Keratinocyte (primary cell): ENCODE measurements at places on chromosomes 16 and 17. TPM values are rescaled to one million over a fixed set of nuclear protein-coding genes. Genes with fewer than 3 reads are reported as not detected.

LYZL6 gene
- polyA plus RNA-seq = not detected in 3 replicates

SCO1 gene
- 20.8 to 28.3 TPM (median 22.8 TPM) in 3 replicates for polyA plus RNA-seq

ARSG gene
- polyA plus RNA-seq = 0.41 to 0.51 TPM (median 0.45 TPM) in 3 replicates

CMTM4 gene
- 18.0 to 25.1 TPM (median 23.1 TPM) in 3 replicates for polyA plus RNA-seq

SENP3 gene
- polyA plus RNA-seq = 98.9 to 110 TPM (median 99.1 TPM) in 3 replicates

JMJD8 gene
- polyA plus RNA-seq = 17.8 to 29.7 TPM (median 20.1 TPM) in 3 replicates

TNK1 gene
- 10.6 to 15.8 TPM (median 12.1 TPM) in 3 replicates for polyA plus RNA-seq

TBC1D3 gene
- polyA plus RNA-seq = 0.05 TPM in 1 of 3 replicates, not detected in the others

ENPP7 gene
- not detected in 3 replicates for polyA plus RNA-seq

MYH11 gene
- not detected in 3 replicates for polyA plus RNA-seq

PLCD3 gene
- polyA plus RNA-seq = 53.3 to 86.4 TPM (median 75.7 TPM) in 3 replicates

HSD17B1 gene
- 3.6 to 14.7 TPM (median 5.3 TPM) in 3 replicates for polyA plus RNA-seq

PDPK1 gene
- polyA plus RNA-seq = 23.4 to 27.2 TPM (median 23.6 TPM) in 3 replicates

DNA sequence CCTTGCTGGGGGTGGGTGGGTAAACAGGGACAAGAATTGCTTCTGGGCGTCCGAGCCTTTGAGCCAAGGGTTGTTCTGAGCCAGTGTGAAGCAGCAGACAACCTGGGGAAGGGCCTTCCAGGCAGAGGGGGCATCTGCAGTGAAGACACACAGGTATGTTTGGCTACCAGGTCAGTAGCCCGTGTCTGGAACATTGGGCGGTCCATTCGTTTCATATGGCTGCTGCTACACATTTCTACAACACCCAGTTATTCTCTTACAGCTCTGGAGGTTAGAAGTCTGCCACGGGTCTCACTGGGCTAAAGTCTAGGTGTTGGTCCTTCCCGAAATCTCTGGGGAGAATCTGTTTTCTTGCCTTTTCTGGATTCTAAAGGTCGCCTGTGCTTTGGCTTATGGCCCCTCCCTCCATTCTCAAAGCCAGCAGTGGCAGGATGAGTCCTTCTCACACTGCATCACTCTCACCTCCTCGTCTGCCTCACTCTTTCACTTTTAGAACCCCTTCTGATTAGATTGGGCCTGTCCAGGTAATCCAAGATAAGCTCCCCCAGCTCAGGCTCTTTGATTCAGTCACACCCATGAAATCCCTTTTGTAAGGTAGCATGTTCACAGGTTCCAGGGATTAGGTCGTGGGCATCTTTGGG, 136.1 kb downstream of the CLEC16A start:
- DNase-seq = no peak

DNA sequence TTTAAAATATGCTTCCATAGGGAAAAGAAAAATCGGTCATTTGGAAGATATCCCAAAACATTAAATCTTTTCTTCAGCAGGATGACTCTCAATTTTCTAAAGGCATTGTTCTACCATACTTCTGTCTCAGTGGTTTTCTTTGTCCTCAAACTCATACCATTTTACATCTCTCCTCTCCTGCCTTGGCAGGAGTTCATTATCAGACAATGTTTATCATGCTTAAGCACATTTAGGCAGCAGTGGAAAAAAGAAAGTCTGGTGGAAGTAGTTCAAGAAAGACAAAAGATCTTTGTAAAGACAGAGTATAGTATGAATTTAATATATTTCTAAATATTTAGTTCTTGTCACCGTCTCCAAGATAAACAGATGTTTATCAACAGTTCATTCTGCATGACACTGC, 68.2 kb downstream of the CDK12 start:
- DNase-seq = no peak

DNA sequence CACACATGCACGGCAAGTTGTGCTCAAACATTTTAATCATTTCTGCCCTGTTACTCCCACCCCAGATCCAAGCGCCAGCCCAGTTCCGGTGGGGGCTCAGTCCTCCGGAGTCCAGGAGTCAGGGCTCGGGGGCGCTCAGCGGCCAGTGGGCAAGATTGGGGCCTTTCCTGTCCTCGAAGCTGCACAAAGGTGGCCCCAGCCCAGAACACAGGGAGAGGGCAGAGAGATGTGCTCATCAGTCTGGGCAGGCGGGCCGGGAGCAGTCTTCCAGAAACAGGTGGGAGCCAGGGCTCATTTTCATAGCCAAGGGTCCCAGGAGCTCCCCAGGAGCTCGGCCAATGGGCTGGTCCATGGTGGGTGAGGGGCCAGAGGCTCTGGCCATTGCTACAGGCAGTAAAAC, 4.1 kb downstream of the PRSS8 start:
- DNase-seq = no peak

GRCh38 chr16:28264656-28265055, 27.7 kb upstream of the SBK1 start:
- DNase-seq = no peak

DNA sequence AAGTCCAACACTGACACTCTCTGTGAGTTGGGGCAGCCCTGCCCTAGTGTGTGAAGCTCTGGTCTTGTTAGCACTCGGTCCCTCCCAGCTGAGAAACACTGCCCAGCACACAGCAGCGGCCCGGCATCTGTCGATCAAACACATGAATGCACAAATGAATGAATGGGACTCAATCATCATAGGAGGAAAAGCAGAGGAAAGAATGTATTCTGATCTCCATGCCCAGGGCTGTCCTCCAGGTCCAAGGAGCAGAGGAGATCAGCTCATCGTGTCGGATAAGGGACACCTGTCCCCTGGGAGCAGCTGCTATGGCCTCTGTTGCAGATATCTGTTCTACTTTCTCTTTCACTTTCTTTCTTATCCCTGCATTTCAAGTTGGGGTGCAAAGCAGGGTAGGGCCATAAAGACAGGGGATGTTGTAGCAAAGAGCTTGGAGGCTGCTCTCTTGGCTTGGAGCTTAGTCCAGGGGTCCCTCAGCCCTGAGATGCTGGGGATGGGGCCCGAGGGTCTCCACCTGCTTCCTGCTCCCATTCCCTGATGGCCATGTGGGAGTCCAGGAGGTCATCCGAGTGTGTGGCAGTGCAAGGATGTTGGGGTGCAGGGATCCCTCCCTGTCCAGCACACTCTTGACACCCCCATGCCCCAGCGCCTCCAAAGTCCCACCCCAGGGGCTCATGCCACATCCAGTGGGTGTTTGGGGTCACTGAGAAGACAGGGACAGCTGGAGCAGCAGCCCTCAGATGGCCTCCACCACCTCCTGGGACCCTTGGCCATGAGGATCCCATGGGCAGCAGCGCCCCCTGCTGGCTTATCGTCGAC, 88.2 kb downstream of the IRF8 start:
- DNase-seq = no peak

DNA sequence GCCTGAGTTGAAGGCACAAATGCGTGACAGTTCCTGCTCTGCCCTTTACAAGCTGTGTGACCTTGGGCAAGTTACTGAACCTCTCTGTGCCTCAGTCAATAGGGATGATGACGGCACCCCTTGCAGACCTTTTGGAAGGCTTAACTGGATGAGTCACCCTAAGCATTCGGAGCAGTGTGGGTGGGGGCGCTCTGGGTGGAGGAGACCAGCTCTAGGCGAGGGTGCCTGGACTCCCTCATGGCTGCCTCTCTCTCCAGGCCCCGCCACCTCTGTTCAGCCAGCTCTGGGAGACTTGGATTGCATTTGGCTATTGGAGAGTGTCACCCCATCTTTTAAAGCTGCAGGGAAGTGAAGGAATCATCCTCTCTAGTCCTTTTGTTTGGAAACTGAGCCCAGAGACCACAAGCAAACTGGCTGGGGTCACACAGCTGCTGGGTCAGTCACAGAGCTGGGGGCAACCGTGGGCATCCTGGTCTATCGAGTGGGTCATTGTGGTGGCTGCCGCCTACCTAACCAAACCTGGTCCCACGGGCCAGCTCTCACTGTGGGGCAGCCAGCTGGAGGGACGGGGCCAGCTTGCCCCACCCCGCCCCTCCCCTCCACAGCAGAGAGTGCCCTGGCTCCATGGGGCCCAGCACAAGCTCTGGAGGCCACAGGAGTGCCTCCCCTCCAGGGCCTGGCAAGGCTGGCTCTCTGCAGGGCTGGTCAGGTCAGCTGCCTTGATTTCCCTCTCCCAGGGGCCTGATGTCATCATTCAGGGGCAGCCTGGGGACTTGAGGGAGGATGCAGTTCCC, 20.2 kb upstream of the GSE1 start:
- DNase-seq = no peak

- no peak for DNase-seq
Measured at GRCh38 chr16:20614186-20615141, 38.3 kb upstream of the ACSM2B start.

DNA sequence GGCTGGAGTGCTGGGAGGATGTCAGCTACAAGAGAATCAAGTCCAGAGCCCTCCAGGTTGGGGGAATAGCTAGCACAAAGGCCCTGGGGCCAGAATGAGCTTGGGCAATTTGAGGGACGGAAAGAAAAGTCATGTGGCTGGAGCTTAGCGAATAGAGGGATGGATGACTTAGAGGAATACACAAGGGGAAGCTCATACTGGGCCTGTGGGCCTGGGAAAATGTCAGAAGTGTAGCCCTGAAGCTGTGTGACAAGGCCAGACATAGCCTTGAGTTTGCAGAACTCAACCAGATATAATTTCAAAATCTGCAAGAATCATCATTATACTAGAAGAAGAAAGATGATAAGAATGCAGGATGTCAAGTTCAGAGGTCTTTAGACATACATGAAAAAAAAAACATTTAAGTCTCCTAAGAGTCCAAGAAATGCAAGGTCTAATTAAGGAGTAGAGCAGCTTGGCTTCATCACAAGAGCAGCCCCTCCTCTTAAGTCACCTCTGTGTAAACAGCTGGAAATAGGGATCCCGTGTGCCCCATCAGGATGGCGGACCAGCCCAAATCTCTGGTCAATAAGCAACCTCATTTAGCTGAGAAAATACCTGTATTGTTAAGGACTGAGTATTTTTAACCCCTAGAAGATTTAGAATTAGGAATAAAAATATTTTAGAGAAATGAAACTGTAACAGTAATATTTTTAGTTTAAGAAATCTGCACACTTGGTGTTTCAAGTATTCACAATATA, 66.6 kb downstream of the ABCC12 start:
- DNase-seq = no peak

GRCh38 chr17:80916246-80916645, 75.4 kb upstream of the CHMP6 start:
- DNase-seq = no peak

DNA sequence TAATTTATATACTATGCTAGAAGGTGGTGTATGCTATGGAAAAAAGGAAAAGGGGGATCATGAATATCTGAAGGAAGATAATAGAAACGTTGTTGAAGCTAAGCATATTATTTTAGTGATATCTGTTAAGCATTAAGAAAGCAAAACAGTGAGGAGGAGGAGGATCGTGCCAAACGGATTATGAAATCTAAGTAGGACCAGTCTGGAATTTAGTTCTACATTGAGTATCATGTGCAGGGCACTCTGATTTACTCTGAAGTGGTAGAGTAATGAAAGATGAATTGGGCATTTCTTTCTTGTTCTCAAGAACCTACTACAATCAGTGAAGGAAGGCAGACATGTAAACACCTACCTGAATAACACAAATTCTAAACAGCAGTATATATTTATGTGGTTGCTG, 195.3 kb downstream of the CYB561 start:
- no peak for DNase-seq

GRCh38 chr17:51667706-51668083, 407.3 kb downstream of the UTP18 start:
- no peak for DNase-seq

DNA sequence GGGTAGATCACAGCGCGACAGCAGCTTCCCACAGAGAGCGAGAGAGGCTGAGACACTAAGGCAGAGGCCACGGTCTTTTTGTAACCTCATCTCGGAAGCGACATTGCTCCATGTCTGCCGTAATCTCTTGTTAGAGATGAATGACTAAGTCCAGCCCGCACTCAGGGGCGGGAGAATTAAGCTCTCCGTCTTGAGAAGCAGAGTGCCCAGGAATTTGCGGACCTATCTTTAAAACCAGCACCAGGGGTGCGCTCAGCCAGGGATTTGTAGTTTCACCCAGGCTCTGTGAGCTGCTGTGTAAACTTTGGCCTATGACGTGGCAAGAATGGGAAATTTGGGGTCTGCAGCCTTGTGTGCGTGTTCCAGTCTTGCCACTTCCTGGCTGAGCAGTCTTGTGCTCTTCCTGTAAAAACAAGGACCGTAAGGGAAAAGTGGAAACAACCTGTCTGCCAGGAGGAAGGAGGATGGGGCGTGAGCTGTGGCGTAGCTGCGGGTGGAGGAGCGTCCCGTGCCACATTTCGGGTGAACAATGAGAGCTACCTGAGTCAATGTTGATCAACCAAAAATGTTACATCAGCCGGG, 16.0 kb upstream of the JPH3 start:
- DNase-seq = no peak

GRCh38 chr17:81335773-81336157, 40.7 kb upstream of the SLC38A10 start:
- no peak for DNase-seq

GRCh38 chr16:89374393-89374960, 115.9 kb downstream of the ANKRD11 start:
- DNase-seq = no peak

- DNase-seq = no peak
Measured at GRCh38 chr16:66525396-66526180, 24.3 kb downstream of the TK2 start.

DNA sequence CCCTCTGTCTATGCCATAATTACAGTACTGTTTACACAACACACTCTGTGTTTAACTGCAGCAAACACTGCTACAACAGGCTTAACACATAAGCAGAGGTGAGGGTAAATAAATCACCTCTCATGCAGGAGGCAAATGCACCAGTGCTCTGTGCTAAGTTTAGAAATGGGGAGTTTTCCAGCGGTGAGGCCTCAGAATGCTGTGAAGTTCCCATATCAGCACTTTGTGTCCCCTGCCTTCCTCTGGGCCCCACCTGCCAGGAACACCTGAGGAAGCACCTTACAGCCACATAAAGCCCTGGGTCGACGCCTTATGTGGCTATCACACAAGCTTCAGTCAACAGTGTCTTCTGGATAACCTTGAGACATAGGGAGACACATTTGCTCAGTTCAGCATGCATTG, 304.5 kb downstream of the HAPSTR1 start:
- no peak for DNase-seq

- no peak for DNase-seq
Measured at GRCh38 chr16:54077050-54077821, 209.4 kb downstream of the IRX3 start.

DNA sequence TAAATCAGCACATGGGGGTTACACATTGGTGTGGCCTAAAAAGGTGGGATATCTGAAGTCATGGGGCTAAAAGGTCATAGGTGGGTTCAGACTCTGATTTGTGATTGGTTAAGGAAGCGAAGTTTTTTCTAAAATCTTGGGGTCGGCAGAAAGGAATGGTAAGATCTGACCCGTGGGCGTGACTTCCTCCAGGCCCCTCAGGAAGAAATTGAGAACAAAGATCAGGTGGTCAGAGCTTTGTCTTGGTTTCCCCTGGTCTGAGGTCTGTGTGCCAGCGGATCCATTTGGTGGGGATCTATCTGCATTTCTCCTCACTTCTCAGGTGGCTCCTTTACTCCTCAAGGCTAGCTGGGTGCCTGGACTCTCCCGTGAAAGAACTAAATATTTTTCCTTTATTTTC, 302.8 kb downstream of the ABCC12 start:
- no peak for DNase-seq

DNA sequence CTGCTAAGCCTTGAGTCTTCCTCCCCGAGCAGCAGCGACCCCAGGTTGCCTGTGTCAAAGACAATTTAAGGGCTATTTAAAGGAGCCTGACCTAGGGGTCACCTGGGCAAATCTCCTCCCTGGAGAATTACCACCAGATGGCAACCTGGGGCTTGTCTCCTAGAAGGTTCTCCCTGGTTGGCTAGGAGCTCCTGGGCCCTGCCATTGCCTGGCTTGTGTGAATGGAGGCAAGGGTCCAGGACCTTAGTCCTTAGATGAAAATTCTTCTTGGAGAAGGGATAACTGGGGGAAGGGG, 51.3 kb upstream of the TAC4 start:
- no peak for DNase-seq

- no peak for DNase-seq
Measured at GRCh38 chr17:2107506-2107905, 52.6 kb downstream of the HIC1 start.

- no peak for DNase-seq
Measured at GRCh38 chr17:29640413-29640812, 17.7 kb upstream of the CORO6 start.
